ENCODE measurements at places on chromosomes 2 and 18.

DNA sequence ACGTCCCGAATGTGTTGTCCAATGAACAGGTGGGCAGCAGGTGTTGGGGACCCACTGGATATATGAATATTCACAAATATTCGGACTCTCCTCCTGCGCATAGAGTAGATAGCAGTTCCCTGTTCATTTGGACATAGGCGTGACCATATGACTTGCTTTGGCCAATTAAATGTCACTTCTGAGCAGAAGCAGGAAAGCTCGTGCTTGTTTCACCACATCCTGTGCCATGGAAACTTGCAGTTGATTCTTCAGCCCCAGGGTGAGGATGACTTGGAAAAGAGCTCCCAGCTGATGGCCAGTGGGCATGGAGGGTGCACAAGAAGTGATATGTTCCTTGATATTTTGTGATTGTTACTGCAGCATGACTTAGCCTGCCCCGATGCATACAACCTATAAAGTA, 52.6 kb downstream of the PTPRM start:
- no peak for DNase-seq

DNA sequence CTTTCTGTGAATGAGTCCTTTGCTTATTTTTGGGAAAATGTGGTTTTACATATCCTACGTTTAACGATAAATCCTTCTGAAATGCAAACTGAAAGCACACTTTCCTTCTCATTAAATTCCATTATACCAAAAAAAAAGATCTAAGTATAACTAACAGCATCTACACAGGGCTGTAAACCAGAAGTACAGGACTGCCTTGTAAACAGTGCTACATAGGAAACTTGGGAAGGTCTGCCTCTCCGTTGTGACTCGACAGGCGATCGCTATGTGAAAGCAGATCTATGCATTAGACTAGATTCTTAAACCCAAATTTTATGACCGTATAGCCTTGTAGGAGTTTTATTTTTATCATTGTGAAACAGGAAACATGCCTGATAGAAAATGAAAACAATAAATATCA, 690.5 kb downstream of the ARHGAP15 start:
- DNase-seq = no peak

DNA sequence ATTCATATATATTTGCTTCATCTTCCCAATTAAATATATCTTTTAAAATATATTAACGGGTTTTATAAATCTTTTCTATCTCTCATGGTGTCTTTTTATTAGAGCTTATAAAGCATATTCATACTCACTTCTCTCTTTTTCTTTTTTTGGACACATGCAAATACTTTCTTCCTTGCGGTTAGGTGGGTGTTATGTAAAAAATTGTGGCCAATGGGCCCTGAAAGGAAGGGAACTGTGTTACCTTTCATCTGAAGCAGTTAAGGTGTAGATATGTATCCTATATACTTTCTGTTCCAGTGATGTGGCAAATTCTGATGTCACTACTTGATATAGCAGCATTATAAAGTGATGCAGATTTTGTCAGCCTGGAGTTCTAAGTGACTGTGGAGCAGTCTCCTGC, 714.5 kb downstream of the PLCL1 start:
- no peak for DNase-seq

- no peak for DNase-seq
Observed at GRCh38 chr2:96499061-96499960, 5.8 kb downstream of the NEURL3 start.

- no peak for DNase-seq
Observed at GRCh38 chr2:158953454-158953853, 15.0 kb upstream of the TANC1 start.

- DNase-seq = peak; percentile 4
Observed at GRCh38 chr2:158144914-158145625, 43.4 kb downstream of the UPP2 start.

DNA sequence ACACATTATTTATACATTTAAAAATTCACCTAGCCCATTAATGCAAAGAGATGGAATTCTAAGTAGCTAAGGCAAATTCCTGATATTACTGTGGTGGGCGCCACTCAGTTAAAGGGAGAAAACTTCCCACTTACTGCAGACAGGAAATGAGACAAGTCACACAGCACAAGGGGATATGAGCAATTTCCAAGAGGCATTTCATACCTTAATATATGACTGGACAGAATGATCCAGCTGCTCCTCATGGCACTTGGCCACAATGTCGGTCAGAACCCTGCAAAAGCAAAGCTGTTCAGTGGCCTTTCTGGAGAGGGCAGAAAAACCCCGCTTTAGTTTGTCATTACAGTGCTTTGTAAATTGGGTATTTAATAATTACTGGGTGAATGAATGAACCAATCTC, 121.4 kb upstream of the CCDC195 start:
- DNase-seq = no peak

DNA sequence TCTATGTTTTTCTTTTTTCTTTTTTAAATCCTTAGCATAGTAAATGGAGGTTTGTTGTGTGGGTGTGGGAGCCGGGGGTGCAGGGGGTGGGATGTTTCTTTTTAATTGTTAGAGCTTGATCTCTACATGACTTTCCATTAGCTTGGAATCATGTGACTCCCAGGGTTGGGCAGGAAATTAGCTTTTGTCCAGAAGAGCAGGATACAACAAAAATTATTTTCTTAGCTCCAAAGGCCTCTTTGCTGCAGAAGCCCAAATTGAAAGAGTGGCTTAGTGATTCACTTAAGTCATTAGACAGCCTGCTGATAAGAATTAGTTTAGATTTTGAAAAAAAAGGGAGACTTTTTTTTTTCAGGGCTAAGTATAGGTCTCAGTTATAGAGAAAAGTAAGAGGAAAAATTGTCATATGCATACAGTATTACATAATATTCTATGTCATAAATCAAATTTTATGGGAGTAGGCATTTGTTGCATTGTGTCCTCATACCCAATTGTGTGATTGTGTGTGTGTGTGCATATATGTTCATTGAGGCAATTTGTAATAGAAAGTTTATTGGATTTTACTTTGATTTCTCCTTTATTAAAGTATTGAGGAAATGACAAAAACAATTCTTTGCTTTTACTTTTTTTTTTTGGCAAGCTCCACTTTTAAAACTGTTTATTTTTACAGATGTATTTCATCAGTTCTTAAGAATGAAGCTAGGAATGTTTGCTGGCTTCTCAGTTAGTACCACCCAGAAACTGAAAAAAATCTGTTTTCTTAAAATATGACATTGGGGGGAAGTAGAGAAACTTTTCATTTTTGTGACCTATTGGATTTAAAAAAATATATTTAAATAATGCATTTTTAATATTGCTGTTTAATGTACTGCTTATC, 47.4 kb downstream of the TSPYL6 start:
- DNase-seq = no peak

GRCh38 chr2:105539331-105539730, 140.5 kb upstream of the FHL2 start:
- DNase-seq = no peak

DNA sequence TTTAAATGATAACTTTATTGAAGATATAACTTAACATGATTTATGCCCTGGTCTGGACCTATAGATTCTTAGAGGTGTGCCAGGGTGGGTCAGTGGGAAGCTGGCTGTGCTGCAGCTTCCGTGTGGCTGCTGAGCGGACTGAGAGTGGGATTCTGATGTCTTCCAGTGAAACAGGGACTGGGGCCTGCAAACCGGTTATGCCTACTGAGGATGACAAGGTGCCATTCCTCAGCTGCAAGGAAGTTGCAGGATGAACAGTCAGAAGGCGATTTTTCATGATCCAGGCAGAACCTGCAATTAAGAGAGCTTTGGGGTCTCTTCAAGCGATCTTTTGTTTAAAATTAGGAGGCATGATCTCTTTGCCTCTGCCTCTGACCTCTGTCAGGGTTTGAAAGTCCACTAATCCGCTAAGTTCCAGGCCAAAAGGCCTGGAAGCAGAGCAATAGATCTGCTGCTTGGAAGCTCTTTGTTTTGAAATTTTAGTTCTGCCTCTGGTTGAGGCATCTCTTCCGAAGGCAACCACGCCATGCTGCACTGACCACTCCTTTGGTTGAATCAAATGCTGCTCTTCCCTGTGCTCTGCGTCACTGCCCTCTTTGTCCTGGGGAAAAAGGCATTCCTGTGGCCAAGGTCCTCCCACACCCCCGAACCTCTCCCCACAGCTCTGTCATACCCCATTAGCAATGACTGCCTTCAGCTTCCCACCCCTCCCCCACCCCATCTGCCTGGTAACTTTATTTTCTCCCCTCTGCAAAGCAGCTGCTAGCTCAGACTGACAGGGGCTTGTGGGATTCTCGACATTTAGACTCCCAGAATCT, 2.0 kb downstream of the TMEM169 start:
- DNase-seq = peak; percentile 48

GRCh38 chr2:217755027-217755745, 247.6 kb downstream of the TNS1 start:
- DNase-seq = no peak

DNA sequence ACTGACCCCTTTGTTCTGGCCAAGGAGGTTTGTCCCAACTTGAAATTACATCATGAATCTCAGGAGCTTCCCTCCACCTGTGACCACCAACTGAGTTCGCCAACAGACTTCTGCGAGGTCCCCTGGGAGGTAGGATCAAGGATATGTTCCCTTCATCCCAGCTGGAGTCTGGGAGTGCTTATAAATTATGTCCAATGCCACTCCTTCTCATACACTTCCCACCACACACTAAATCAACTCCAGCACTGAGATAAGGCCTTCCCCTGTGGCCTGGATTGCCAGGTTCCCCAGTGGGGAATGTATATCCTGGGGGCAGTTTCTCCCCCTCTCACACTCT, 99.2 kb downstream of the RND3 start:
- DNase-seq = no peak

DNA sequence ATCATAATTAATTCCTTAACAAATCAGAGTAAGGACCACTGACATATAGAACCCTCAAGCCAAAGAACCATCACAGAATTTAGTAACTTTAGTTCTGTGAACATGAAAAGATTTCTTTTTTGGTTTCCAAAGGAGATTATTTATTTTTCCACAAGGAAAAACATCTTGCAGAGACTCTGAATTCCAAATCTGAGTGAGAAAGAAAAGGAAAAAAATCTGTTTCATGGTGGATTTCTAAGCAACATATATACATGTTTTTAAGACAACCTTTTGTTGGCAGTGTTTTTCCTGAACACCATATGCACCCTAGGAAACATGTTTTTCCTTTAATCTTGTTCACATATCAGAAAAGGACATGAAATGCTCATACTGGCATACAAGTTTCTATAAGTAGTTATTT, 149.8 kb downstream of the AGPS start:
- DNase-seq = no peak

GRCh38 chr2:165371356-165371755, 98.1 kb upstream of the CSRNP3 start:
- peak; percentile 86 for DNase-seq

GRCh38 chr2:46297546-46298271, 502 bp downstream of the EPAS1 start:
- DNase-seq = peak; percentile 76

DNA sequence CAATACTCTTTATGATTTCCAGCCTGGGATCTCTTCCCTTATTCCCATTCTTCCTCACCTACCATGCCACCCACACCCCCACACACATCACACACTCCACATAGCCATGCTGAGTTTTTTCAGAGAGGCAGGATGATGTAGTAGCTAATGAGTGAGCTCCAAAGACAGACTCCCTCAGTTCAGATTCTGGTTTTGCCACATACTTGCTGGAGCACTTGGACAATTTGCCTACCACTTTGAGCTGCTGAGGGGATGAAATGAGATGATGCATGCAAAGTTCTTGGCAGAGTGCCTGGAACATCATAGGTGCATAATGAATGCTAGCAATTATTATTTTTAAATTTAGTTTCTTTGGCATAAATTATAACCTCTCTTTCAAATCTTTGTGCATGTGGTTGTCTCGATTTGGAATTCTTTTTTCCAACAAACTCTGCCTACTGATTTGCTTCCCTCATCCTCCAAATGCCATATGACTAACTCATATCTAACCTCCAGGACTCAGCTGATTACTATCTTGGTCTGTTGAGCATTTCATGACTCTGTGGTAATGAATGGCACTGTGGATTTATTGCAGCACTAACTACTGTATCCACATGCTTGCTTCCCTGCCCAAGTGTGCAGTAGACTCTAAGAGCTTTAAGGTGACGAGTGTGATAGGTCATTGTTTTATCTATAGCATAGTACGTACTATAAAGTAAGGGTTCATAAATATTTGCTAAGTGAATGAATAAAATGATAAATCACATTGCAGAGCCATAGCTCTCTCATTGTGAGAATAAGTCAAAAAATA, 99.1 kb downstream of the TACR1 start:
- DNase-seq = peak; percentile 77

DNA sequence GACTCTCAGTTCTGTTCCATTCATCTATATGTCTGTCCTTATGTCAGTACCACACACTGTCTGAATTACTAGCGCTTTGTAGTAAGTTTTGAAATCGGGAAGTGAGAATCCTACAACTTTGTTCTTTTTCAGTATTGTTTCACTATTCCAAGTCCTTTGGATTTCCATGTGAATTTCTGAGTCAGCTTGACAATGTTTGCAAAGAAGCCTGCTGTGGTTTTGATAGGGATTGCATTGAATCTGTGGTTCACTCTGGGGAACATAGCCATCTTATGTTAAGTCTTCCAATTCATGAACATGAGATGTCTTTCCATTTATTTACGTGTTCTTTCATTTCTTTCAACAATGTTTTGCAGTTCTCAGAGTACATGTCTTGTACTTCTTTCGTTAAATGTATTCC, 15.0 kb downstream of the SLC3A1 start:
- DNase-seq = no peak

DNA sequence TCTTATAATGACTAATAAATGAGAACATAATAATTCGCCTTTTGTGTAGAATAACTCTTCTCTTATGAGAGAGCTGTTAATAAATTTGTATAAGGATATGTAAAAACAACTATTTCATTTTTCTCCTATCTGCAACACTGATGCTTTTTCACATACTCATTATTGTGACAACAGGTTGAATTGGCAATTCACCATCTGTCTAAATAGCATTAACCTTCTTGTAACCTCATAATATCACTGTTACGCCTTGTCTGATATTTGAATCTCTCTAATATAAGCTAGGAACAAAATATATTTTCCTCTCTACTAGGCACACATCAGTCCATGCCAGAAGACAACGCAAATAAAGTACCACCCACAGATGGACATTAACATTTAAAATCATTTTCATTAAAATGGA, 938.9 kb downstream of the CPS1 start:
- DNase-seq = no peak

- DNase-seq = no peak
Observed at GRCh38 chr2:197992482-197993133, 188.2 kb downstream of the PLCL1 start.

GRCh38 chr2:38467768-38468455, 90.8 kb upstream of the ATL2 start:
- DNase-seq = no peak

GRCh38 chr2:145157741-145158591, 638.0 kb upstream of the ZEB2 start:
- DNase-seq = no peak

- DNase-seq = no peak
Observed at GRCh38 chr2:234712421-234712935, 215.6 kb upstream of the ARL4C start.

- DNase-seq = no peak
Observed at GRCh38 chr2:145065342-145065741, 545.4 kb upstream of the ZEB2 start.

GRCh38 chr2:149858216-149858615, 270.6 kb upstream of the MMADHC start:
- no peak for DNase-seq
